Esophagus mucosa (tissue), 1 donor: ENCODE measurements at places on chromosomes 1 and 21. TPM values are rescaled to one million over a fixed set of nuclear protein-coding genes. Genes with fewer than 3 reads are reported as not detected.

MYBPH gene
- total RNA-seq = not detected

S100A9 gene
- 34,355 TPM for total RNA-seq

DNA sequence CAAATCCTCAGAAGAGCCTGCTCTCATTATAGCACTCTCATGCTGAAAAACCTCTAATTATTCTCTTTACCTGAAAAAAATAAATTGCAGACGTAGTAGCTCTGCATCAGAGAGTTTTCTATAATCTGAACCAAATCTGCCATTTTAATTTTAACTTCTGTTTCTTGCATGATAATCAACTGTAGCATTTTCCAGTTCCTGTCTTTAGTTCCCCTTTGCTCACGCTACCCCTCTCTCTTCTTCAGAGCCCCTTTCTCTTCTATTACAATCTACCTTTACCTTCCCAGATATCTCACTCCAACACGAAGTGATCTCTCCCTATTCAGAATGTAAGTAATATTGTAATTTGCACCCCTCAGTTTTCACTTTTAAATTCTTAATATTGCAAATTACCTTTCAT, 31.4 kb downstream of the FMO1 start:
- ATAC-seq = no peak

GRCh38 chr1:174800216-174800851, 199.4 kb upstream of the CACYBP start:
- ATAC-seq = peak; percentile 47

- no peak for ATAC-seq
Observed at GRCh38 chr1:162025541-162025940, 1.9 kb upstream of the OLFML2B start.

DNA sequence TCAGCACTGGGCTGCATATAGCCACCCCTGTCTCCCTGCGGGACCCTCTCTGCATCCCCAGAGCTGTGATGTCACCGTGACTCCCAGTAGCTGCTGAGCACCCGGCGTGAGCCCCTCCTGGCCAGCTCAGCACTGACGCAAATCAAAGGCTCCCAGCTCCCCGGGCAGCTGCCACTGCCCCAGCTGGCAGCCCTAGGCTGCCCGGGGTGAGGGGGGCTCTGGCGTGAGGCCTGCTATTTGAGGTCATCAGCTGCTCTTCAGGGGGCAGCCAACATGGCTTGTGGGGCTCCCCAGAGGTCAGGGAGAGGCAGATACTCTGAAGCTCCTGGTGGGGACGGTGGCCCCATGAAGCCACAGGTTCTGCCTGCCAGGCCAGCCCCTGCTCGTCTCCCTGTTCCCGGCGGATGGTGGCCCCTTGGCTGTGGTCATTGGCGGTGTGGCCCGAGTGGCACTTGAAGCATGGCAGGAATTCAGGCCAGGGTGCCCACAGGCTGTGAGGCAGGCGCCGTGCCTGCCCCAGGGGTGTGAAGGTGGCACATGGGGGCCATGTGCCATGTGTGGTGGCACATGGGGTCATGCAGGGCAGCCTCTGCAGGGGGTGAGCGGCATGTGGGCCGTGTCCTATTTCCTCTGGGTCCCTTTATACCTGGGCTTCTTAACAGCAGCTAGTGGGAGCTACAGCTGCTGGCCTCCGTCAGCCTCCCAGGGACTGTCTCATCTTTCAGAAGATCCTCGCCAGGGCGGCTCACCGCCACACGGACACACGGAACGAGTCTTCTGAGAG, 85.4 kb downstream of the SIK1 start:
- no peak for ATAC-seq

- no peak for ATAC-seq
Observed at GRCh38 chr1:167723707-167724323, 2.0 kb downstream of the MPZL1 start.

- ATAC-seq = no peak
Observed at GRCh38 chr1:197813741-197814140, 38.5 kb upstream of the DENND1B start.
